Hematopoietic multipotent progenitor cell treated with erythropoietin and hydrocortisone succinate and interleukin-3 and kit ligand, for 4 days (in vitro differentiated cells): ENCODE measurements at places on chromosomes 1 and 21.

DNA sequence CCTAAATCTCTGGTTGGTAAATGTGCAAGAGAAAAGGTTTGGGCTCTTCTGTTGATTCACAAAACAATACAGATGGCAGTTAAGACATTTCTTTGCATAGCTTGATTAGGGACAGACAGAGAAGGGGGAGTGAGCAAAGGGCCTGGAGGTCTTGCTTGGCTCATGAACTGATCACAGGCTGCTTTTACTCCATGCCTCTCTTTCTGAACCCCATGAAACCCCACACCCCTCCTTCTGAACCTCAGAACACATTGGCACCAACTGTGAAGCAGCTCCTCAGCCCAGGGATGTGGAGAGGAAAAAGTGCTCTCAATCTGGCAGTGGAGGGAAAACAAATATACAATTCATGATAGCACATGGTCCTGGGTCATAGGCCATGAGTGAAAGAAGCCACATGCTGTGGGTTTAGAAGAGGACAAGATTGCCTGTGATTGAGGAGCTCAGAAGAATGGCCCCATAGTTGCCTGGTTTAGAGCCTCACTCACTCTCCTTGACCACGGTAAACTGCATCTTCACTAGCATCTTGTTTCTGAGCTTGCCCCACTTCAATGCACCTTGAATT lies 111.6 kb upstream of the GADD45A start:
- no peak for DNase-seq

DNA sequence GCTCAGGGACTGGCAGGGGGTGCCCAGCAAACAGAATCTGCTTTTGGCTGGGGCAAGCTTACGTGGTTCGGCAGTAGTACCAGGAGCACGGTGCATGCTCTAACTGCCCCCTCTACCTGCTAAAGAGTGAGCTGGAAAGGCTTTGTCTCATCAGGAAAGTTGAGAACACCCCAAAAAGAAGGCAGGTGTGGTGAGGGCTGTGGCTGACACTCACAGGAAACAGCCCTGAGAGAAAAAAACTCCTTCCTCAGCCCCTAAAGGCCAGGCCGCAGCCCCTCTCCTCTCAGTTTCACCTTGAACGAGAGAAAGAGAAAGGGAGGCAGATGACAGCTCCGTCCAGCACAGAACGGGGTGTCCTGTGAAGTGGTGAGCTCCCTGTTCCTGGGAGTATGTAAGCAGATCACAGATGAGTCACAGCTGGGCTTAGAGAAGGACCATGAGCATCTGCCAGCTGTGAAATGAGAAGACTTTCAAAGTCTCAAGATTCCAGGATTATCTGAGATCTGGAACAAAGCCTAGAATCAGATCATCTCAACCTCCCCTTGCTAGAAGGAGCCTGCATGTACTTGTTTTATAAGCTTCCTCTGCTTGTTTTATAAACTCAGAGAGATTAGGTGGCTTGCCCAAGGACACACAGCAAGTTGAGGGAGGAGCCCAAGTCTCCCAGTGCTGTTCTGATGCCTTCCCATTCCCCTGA lies 13.4 kb downstream of the LAPTM5 start:
- DNase-seq, result no peak

- no peak for DNase-seq
These were observed 70.9 kb upstream of the POU3F1 start for GRCh38 chr1:38117444-38117887.

DNA sequence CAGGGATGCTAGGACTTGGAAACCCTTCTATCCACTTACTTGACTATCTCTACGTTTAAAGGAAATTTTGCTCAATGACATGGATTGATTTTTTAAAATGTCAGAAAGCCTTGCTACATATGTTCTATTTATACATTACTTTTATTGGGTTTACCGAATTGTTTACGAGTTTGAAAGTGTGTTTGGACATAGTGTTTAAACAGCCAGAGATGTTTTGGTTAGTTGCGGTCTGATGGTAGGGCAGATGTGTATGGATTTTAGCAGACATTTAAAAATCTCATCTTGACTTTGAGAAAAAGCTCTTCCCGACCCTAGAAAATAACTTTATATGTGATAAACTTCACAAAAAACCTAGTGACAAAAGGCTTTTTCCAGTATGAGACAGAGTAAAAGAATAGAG lies 513.7 kb downstream of the PLA2G4A start:
- no peak for DNase-seq

- no peak for DNase-seq
These were observed 9.2 kb downstream of the MEF2D start for GRCh38 chr1:156491151-156491949.

GRCh38 chr1:41368366-41368765 lies 7.1 kb downstream of the FOXO6 start:
- DNase-seq, result no peak

GRCh38 chr1:151187205-151187604 lies 2.8 kb downstream of the VPS72 start:
- DNase-seq, result no peak

DNA sequence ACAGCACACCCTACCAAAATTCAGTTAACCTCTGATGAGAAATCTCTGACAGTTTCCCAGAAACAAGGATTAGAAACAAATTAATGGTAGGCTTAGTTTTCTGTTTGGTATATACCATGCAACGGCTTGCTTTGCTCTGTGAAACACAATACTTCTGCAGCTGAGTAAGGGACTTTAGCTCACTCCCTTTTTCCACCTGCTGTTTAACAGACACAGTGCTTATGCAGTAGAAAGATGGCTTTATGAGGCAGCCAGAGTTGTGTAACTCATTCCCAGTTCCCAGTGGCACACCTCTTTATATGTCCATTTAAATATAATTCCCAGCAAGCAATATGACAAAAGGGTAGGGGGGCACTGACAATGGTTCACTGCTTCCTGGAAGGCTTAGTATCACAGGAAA lies 124.0 kb downstream of the PIGK start:
- no peak for DNase-seq

DNA sequence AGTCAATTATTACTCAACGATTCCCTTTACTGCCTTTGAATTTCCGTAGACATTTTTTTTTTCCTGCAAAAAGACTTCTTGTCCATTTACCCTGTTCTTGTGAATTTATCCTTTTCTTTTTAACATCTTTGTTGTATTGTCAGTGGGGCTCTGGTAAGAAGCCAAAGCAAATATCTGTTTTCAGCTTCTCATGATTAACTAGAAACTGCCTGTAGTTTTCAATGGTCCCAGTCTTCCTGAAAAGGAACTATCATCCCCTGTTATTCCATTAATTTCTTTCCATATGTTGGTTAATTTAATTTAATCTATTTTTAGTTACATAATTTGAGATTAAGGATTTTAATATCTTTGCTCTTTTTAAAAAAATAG lies 28.0 kb downstream of the SH3BGR start:
- DNase-seq, result no peak

- DNase-seq, result peak; percentile 62
These were observed 10.7 kb upstream of the GPR25 start for GRCh38 chr1:200861937-200862647.

DNA sequence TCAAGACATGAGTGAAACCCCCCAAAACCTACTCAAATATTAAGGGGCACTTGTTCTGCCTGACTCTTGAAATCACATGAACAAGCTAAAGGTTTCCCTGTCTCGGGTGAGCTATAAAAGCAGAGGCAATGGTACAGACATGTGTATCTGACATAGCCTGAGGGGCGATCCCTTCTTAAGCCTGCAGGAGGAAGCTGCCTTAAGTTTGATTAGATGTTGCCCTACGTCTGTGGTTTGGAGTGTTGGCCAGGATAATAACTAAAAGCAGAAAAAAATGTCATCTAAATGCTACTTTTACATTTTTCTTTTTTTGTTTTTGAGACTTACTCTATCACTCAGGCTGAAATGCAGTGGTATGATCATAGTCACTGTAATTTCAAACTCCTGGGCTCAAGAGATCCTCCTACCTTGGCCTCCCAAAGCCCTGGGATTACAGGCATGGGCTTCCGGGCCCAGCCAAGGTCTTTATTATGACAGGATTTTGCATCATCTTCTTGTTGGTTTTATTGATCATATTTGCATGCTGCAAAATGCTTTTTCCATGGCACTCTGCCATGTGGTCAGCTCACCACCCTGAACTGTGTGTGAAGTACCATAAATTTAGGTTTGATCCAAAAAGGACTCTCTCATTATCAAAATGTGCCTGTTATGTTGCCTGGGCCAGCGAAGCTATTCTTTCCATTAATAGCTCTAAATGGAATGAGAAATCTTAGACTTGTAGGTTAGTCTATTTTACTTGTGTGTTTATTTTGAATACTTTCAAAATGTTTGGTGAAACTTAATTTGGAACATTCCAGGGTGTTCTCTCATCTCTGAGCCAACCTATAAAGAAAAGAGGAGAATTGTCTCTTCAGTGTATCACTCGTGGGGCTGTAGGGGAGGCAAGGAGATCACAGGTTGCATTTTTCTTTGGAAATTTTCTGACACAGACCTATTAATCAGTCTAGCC lies 15.0 kb upstream of the HMGN1 start:
- DNase-seq, result peak; percentile 96

DNA sequence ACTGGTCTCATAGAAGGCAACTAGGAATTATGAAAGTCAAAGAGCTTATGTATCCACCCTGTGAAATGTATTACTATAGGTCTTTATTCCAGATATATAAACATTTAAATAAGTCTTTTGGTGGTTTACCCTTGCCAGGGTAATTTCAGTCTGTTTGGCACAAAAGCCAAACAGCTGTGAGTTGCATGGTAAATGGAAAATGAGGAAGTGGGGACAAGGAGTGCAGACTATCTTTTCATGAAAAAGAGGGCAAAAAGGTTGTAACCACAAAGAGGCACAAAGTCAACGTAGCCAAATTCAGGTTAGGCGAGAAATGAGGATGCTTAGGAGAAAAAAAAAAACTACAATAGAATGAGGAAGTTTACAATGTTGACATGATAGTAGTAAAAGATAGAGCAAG lies 492.3 kb upstream of the PRMT6 start:
- DNase-seq, result no peak

GRCh38 chr1:43524804-43525203 lies 5.9 kb upstream of the PTPRF start:
- peak; percentile 68 for DNase-seq

DNA sequence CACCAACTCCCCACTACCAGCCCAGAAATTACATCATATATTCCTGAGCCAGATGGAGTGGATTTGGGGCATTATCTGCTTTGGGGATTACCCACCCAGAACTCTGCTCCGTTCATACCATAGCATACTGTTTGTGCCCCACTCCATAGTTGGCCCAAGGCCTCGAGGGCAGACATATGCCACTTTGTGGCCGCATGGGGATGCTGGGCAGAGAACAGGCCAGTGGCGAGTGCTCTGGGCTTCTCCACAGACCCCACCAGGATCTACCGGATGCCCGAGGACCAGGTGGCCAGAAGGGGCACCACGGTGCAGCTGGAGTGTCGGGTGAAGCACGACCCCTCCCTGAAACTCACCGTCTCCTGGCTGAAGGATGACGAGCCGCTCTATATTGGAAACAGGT lies 68.0 kb upstream of the CNTN2 start:
- no peak for DNase-seq

GRCh38 chr21:38804789-38805327 lies 871 bp upstream of the ETS2 start:
- DNase-seq, result peak; percentile 66

- DNase-seq, result peak; percentile 83
These were observed 9.3 kb downstream of the MAP3K6 start for GRCh38 chr1:27357281-27358037.

GRCh38 chr1:231628207-231628876 lies 1.8 kb downstream of the DISC1 start:
- peak; percentile 29 for DNase-seq

DNA sequence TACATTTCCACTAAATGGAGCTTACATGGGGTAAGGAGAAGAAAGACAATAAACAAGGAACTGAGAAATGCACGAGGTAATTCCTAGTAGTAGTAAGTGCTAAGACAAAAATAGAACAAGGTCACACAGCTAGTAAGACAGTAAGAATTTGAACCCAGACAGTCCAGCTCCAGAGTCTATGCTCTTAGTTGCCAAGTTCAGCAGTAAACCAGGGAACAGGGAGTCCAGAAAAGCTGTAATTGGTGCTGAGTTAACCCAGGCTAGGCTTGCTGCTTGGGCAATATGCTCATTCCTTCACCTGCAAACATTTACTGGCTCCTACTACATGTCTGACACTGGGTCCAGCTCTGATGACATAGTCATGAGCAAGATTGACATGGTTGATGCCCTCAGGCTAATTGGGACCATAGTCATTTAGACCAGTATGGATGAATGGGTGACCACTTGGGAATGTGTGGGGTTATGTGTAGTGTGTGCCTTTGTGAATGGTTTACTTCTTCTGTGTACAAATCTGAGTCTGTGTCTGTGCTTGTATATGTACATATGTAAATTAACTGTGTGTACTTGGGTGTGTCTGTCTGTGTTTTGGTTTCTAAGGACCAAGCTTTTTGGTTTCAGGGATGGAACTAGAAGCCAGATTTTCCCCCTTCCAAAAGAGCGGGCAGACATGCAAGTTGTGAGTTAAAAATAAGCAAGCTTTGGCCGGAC lies 2.0 kb downstream of the GPX7 start:
- DNase-seq, result no peak

DNA sequence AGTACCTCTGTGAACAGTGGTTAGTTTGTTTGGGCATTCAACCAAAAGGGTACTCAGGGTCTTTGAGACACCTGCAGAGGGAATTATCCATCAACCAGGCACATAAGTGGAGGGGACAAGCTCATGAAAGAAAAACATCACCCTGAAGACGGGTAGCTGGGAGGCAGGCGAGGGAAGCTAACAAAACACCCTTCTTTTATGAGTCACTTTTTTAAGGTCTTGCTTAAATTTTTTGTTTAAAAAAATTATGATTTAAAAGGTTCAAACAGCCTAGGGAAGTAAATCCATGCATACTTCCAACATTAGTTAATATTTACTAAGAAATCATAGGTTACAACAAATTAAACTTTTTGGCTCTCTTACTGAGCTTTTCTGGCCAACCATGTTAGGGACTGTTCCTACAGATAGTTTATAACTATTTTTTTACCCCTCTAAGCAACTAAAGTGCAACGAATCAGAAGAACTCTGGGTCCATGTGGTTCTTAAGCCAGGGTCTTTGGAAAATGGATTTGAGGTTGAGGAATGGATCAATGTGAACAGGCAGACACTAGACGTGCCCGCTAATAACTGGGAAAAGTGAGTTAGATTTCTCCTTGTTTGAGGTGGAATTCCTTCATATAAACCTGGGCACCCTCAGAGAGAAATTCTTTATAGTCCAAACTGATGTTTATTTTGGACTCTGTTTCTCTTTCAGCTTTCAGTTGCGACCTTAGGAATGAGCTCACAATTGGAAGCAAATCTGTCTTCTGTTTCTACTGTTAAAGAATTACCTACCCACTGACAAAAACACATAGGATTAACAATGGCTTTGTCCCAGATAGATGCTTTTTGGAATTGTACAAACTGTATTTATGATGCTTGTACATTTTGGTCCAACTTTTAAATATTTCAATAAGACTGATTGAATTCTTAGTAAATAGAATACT lies 123.0 kb downstream of the LYPLAL1 start:
- DNase-seq, result no peak

GRCh38 chr1:42456754-42457089 lies 379 bp downstream of the PPCS start:
- DNase-seq, result peak; percentile 88

GRCh38 chr21:28444111-28444510 lies 548.6 kb downstream of the LTN1 start:
- DNase-seq, result no peak
